ENCODE measurements at places on chromosomes 3 and 15.

GRCh38 chr3:192514754-192515663 lies 212.3 kb downstream of the FGF12 start:
- peak overlapping the region; percentile 19 for H3K4me3 ChIP-seq
- H3K4me1 ChIP-seq, result no peaks in the 10 kb centered on the region
- DNase-seq, result no peak
- no peak overlapping the region for H3K27ac ChIP-seq
- H3K36me3 ChIP-seq, result no peaks in the 10 kb centered on the region
- no peaks in the 10 kb centered on the region for H3K27me3 ChIP-seq

DNA sequence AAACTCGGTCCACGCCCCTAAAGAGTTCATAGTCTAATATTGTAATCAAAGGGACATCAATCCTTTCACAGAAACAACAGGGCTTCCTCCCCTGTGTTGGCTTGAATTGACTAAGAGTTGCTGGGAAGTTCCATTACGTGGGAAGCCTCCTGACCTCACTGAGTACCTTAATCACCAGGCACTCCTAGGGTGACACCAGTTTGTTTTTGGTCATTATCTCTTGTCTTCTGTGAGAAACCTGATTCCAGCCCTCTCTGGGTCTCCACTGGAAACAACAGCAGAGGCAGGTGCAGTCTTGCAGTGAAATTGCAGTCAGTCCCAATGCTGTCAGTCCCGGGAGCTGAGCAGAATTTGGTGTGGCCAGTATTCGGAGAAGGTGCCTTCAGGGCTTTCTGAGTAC lies 55.4 kb downstream of the BOC start:
- H3K4me3 ChIP-seq, result no peak overlapping the region
- DNase-seq, result no peak
- H3K4me1 ChIP-seq, result no peaks in the 10 kb centered on the region
- no peaks in the 10 kb centered on the region for H3K36me3 ChIP-seq
- no peak overlapping the region for H3K27ac ChIP-seq

- no peaks in the 10 kb centered on the region for H3K4me1 ChIP-seq
- no peaks in the 10 kb centered on the region for H3K36me3 ChIP-seq
- no peak overlapping the region for H3K4me3 ChIP-seq
- DNase-seq, result no peak
- H3K27me3 ChIP-seq, result no peaks in the 10 kb centered on the region
- H3K27ac ChIP-seq, result no peak overlapping the region
Measured at GRCh38 chr3:77466562-77467115, 426.7 kb downstream of the ROBO2 start.

DNA sequence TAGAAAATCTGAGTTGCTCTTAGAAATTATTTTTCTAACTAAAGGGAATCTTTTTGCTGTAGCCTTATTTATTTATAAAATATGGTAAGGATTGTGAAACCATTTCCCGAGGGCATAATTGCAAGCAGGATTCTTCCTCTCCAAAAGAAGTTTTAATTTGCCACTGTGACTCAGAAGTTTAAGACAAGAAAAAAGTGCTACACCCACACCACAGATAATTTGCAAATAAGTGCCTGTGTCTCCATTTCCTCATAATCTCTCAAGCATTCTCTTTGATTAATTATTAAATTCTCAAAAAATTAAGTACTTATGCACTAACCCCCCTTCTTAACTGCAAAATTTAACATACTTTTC lies 43.6 kb downstream of the RASA2 start:
- no peaks in the 10 kb centered on the region for H3K27me3 ChIP-seq
- no peak overlapping the region for H3K27ac ChIP-seq
- H3K4me1 ChIP-seq, result no peaks in the 10 kb centered on the region
- H3K4me3 ChIP-seq, result no peak overlapping the region
- DNase-seq, result no peak
- H3K36me3 ChIP-seq, result peaks cover 1% of the 10 kb centered on the region

DNA sequence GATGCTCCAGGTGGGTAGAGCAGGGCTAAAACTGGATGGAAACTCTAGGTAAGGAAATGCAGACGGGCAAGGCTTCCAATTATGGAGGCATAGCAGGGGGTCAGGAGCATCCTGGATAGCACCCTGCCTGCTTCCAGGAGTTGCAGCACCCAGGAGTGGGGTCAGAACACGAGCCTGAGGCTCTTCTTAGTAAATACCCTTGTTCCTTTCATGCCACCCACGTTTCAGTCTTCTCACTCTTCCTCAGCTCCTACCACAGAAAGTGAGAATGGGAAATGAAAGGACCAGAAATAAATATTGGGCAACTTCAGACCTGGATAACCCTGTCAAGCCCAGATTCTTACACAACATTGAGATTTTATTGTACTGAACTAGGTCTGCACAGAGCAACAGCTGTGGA lies 16.4 kb downstream of the CCR1 start:
- no peaks in the 10 kb centered on the region for H3K27me3 ChIP-seq
- no peak overlapping the region for H3K27ac ChIP-seq
- no peak overlapping the region for H3K4me3 ChIP-seq
- H3K4me1 ChIP-seq, result no peaks in the 10 kb centered on the region

GRCh38 chr3:58784425-58784824 lies 117.9 kb upstream of the FAM3D start:
- DNase-seq, result no peak
- no peak overlapping the region for H3K27ac ChIP-seq
- H3K27me3 ChIP-seq, result no peaks in the 10 kb centered on the region
- H3K4me1 ChIP-seq, result no peaks in the 10 kb centered on the region
- H3K36me3 ChIP-seq, result no peaks in the 10 kb centered on the region

- H3K27ac ChIP-seq, result peak overlapping the region; percentile 65
- no peak overlapping the region for H3K4me3 ChIP-seq
- no peaks in the 10 kb centered on the region for H3K27me3 ChIP-seq
- peaks cover 4% of the 10 kb centered on the region for H3K4me1 ChIP-seq
- no peak for DNase-seq
- H3K36me3 ChIP-seq, result no peaks in the 10 kb centered on the region
Measured at GRCh38 chr15:78050441-78050809, 27.1 kb downstream of the TBC1D2B start.

GRCh38 chr3:198062068-198062465 lies 102.0 kb downstream of the LMLN start:
- no peak for DNase-seq
- H3K4me3 ChIP-seq, result no peak overlapping the region
- no peaks in the 10 kb centered on the region for H3K27me3 ChIP-seq

DNA sequence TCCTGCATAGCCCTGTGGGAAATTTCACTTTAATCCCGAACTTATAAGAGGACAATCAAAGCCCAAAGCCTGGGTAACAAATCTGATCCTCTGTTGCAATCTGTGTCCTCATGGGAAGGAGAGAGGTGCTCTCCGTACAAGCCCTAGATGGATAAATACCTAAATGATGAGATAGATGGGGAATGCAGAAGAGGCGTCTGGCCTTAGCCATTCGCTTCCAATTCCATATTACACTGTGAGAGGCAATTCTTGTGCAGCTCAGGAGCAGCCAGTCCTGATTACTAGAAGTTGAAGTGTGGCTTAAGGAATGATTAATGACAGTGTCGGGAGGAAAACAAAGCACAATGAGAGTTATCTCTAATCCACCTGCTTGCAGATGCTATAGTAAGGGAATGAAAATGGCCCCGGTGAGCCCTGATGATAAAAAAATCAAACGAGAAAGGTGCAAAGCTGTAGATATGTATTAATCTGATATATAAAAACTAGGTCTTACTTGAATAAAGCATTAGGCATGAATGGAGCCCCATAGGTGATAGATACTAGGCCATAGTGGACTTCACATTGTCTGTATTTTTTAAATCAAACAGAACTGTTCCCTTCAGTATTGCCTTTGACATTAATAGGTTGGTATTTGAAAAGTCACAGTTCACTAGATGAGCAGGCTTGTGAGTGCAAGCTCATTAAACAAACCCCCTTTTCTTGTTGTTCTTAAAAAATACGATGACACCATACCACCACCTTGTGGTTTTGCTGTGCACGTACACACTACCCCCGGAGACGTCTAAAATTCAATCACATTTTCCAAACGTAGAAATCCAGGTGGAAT lies 54.2 kb upstream of the TMCO5A start:
- H3K27me3 ChIP-seq, result no peaks in the 10 kb centered on the region
- no peak overlapping the region for H3K27ac ChIP-seq
- DNase-seq, result no peak
- no peak overlapping the region for H3K4me3 ChIP-seq

- no peak overlapping the region for H3K27ac ChIP-seq
- DNase-seq, result no peak
- no peaks in the 10 kb centered on the region for H3K27me3 ChIP-seq
- H3K4me1 ChIP-seq, result no peaks in the 10 kb centered on the region
Measured at GRCh38 chr15:83100097-83100646, 7.3 kb upstream of the TM6SF1 start.

DNA sequence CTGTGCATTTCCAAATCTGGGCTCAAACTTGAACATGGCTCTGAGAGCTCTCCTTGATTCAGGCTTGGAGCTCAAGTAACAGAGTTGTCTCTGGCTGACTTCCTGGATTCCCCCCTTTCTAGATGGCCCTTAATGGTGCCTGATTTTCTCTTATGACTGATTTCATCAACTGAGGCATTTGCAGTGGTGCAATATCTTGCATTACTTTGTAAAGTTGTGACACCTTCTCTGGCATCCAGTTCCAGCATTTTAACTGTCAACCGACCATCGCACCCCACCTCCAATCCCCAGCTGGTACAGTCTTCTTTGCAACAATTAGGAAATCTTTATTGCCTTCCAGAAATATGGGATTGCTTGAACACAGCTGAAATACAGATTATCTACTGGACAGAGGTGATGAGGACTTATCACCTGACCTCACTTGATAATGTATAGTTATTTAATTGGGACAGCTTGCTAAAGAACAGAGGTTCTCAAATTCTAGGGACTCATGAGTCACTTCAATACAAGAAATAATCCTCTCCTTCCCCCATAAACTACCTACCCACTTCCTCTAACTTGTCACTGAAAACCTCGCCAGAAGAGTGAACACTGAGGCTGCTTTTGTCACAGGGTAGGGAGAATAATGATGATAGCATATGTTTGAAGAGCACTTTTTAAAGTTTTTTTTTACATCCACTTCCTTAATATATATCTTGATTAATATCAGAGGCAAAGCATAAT lies 41.8 kb downstream of the FILIP1L start:
- no peak for DNase-seq
- no peak overlapping the region for H3K27ac ChIP-seq
- no peaks in the 10 kb centered on the region for H3K4me1 ChIP-seq
- H3K4me3 ChIP-seq, result no peak overlapping the region

GRCh38 chr3:50961386-50961785 lies 286.7 kb downstream of the DOCK3 start:
- H3K36me3 ChIP-seq, result no peaks in the 10 kb centered on the region
- H3K27ac ChIP-seq, result no peak overlapping the region
- H3K4me1 ChIP-seq, result no peaks in the 10 kb centered on the region
- DNase-seq, result no peak
- H3K4me3 ChIP-seq, result no peak overlapping the region
- no peaks in the 10 kb centered on the region for H3K27me3 ChIP-seq

GRCh38 chr3:13139471-13140065 lies 66.3 kb upstream of the IQSEC1 start:
- H3K36me3 ChIP-seq, result no peaks in the 10 kb centered on the region
- no peak for DNase-seq
- no peaks in the 10 kb centered on the region for H3K27me3 ChIP-seq
- no peak overlapping the region for H3K4me3 ChIP-seq
- no peaks in the 10 kb centered on the region for H3K4me1 ChIP-seq

DNA sequence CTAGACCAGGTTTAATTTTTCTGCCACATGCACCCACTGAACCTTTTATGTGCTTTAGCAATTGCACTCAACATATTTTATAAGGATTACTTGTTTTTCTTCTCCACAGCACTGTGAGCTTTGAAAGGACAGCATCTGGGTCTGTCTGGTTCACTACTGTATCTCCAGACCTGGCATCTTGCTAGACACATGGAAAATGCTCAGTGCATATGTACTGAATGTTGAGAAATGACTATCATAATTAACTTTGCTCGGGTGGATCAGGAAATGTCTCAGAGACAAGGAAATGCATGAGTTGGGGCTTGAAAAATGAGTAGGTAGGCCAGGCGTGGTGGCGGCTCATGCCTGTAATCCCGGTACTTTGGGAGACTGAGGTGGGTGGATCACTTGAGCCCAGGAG lies 40.2 kb downstream of the DOCK3 start:
- H3K27me3 ChIP-seq, result no peaks in the 10 kb centered on the region
- DNase-seq, result no peak
- no peak overlapping the region for H3K27ac ChIP-seq
- H3K36me3 ChIP-seq, result no peaks in the 10 kb centered on the region
- no peaks in the 10 kb centered on the region for H3K4me1 ChIP-seq
- H3K4me3 ChIP-seq, result no peak overlapping the region

DNA sequence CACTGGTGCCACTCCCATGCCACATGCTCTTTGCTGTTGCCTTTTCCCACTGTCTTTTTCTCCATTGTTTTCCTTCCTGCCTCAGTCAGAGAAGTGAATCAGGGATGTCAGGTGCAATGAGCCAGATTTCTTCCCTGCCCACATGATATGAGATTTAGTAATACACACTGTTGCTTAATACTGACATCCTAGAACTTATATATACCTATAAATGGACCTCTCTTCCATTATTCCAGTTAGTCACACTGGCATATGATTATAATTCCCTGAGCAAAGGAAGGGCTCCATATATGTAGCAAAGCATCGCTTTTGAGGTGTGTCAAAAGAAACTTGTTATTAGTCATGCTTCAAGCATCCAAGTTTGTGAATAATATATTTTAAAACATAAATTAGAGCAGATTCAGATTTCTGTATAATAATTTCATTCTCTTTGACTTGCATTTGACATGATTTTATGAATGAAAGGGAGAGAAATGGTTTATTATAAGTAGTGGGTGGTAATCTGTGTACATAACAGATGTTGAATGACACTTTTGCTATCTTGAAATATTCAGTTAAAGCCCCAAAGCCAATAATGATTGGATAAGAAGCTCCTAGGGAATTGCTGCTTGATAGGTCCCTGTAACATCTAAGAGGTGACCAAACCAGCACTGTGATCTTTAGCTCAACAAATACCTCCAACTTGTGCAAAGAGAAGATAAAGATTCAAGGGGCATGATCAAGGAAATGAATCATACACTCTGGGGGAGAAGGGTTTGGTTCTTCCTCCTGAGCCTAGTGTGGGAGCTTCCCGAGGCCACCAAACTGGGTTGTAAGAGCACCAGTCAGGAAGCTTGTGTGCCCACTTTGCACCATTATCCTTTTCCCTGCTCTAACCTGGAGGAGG lies 48.6 kb downstream of the CHST2 start:
- no peaks in the 10 kb centered on the region for H3K36me3 ChIP-seq
- H3K4me3 ChIP-seq, result no peak overlapping the region
- peaks cover 7% of the 10 kb centered on the region for H3K4me1 ChIP-seq

GRCh38 chr3:140247775-140248174 lies 312.8 kb downstream of the CLSTN2 start:
- DNase-seq, result no peak
- no peak overlapping the region for H3K4me3 ChIP-seq
- H3K36me3 ChIP-seq, result no peaks in the 10 kb centered on the region
- H3K27me3 ChIP-seq, result no peaks in the 10 kb centered on the region

DNA sequence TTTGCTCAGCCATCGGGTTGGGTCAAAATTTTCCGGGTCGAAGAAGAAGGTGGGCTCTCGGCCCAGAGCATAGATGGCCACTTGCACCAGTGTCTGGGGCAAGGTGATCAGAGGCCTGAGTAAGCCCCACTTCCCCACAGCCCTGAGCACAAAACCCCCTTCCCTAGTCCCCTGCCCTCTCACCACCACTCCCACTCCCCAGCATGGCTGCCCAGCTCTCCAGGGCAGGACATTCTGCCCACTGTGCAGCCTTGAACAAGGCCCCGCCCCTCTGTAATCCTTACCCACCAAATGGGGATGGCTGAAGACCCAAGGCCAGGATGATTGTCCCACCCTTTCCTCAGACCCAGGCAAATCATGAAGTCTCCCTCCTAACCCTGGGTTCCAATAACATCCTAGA lies 28.8 kb downstream of the CYP11A1 start:
- no peaks in the 10 kb centered on the region for H3K36me3 ChIP-seq
- H3K4me3 ChIP-seq, result no peak overlapping the region
- no peak overlapping the region for H3K27ac ChIP-seq
- no peaks in the 10 kb centered on the region for H3K4me1 ChIP-seq

Data from Peyer's patch (tissue), 4 donors.